GM23338 (cell line): ENCODE measurements at places on chromosomes 12 and 14.
A peak's percentile ranks its signal among the peaks of the same experiment; 100 is the strongest.

DNA sequence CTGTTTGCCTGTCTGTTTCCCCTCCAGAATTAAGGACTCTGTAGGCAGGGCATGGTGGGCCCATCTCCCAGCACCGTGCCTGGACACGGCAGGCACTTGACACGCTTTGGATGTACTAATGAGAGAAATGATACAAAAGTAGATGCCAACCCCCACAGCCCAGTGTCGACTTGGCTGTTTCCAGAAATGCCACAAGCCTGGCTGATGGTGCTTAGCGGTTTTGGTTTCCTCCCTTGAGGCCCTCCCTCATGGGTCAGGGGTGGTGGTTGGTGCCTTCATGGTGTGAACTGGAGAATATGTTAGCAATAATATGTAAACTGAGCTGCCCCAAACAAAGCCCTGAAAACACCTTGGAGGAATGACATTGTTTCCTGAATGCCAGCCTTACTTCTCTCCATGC, 55.5 kb upstream of the ESRRB start:
- no peak for DNase-seq

DNA sequence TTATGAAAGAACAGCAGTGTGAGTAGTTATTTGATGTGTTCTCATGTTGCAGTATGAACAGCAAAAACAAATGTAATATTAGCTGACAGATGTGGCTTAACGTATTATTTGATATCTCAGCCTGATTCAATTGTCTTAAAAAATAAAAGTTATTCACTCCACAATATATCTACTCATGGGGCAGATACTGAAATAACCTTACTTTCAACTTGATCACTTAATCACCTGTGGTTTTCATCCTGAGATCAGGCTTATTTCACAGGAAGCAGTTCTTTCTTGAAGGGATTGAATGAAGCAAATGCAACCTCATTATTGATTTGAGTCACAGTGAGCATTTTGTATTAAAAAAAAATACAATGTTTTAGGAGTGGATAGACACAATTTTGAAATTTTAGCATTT, 90.3 kb downstream of the AKAP6 start:
- no peak for DNase-seq

DNA sequence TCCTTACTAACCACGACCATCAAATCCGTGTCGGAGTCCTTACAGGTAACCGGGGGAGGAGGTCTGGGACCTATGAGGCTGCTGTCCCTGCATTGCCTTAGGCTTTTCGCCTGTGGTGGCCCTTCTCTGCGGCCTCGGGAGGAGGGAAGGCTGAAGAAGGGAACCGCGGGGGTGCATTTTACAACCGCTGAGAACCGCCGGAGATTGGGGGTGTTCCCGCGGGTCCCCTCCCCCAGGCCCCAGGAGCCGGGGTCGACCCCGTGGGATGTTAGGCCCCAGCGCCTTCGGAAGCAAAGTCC, 549 bp downstream of the GPHN start:
- DNase-seq, result no peak

DNA sequence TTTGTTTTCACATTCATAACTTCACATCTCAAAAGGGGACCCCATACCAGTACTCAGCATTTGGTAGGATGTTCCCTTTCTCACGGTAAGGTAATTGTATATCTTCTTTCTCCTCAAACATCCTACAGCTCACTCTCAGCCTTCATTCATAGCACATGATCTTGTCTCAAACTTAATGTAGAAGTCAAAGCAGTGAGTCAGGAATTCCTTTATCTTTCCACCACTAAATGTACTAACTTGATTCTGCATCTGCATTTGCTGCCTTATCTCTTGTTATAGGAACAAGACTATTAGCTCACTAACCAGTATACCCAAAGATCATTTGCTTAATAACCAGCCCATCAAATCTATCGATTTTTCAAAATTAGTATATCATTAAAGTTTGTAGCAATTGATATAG, 22.9 kb downstream of the CPSF2 start:
- no peak for DNase-seq

DNA sequence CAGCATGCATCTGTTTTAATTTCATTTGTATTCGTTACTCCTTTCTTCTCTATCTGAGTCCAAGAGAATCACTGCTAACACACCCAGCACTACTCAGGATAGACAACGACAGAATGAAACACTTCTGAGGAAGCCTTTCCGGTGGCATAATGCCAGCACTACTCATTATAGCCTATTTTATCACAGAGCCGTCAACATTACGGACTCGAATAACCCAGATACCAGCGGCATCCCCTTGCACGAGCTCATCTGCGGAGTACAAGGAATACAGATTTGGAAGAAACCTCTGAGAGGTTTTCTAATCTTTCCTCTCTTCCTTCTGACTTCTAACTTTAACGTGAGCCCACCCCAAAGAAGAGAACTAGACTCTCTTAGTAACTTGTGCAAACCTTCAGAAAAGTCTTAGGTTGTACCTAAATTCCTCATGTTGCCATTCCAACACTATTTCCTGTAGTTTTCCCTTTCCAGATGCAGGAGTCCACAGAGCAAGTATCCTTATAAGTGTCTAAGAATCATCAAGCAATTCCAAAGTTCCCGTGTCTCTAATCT, 248.1 kb downstream of the APAF1 start:
- DNase-seq, result no peak

GRCh38 chr12:13197526-13198143, 1.1 kb downstream of the EMP1 start:
- DNase-seq, result peak; percentile 32

GRCh38 chr12:70989232-70989631, 68.7 kb upstream of the PTPRR start:
- no peak for DNase-seq

DNA sequence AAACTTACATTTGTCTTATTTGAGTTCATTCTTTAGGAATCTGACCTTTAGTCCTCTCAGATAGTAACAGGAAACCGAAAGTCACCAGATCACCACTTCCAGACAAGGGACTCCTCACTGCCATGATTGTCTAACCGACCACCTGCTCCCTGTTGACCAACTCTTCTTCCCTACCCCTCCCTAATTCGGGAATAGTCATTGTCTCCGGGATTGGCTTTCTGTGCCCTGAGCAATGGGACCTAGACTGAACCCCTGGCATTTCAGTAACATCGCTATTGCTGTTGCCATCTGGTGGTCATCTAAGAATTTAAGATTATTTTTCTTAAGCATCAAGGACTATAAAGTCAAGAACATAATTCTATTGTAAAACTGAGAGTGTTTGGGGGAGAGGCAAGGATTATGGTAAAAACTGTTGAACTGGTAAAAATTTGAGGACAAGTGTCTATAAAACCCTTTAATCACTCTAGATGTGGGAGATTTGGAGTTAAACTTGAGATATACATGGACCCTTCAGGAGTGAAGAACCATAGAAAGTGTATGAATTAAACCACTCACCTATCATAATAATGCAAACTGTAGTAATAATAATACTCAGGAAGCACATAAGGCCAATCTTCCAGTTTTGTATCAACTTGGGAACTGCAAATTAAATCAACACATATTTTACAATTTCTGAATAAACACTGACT, 6.3 kb downstream of the CLEC2A start:
- peak; percentile 86 for DNase-seq

- no peak for DNase-seq
These were observed 66.6 kb downstream of the DDX51 start for GRCh38 chr12:132077322-132078100.

- no peak for DNase-seq
These were observed 26.3 kb downstream of the MLXIP start for GRCh38 chr12:122104844-122105243.

GRCh38 chr14:51084507-51084906, 10.4 kb downstream of the TRIM9 start:
- no peak for DNase-seq
